ENCODE measurements at places on chromosomes 4 and X. TPM values are rescaled to one million over a fixed set of nuclear protein-coding genes. Genes with fewer than 3 reads are reported as not detected.
A peak's percentile ranks its signal among the peaks of the same experiment; 100 is the strongest.

DNA sequence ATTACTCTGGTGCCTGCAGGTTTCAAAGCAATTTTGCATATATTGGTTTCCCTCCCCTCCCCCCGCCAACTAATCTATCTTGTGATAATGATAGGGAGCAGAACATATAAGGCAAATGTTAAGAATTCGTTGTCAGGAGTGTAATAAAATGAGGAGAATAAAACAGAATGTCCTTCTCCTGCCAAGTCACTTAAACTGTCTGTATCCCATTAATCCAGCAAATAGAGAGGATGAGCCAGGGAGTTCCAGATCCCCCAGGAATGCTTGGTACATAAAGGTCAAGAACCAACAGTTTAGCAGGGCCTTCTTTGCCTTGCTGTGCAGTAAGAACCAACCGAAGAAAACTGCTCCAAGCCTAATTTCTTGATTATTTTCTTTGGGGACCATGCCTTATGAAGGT lies 141.4 kb downstream of the AMELX start:
- peaks cover 7% of the 10 kb centered on the region for H3K4me1 ChIP-seq
- no peaks in the 10 kb centered on the region for H3K36me3 ChIP-seq
- H3K27ac ChIP-seq: no peak overlapping the region
- DNase-seq: no peak
- H3K27me3 ChIP-seq: no peaks in the 10 kb centered on the region
- no peak overlapping the region for H3K4me3 ChIP-seq

GRCh38 chr4:96108146-96108545 lies 268.3 kb downstream of the PDHA2 start:
- H3K4me1 ChIP-seq: no peaks in the 10 kb centered on the region
- H3K36me3 ChIP-seq: no peaks in the 10 kb centered on the region
- no peak overlapping the region for H3K27ac ChIP-seq
- DNase-seq: no peak
- H3K27me3 ChIP-seq: no peaks in the 10 kb centered on the region
- H3K4me3 ChIP-seq: no peak overlapping the region

- no peaks in the 10 kb centered on the region for H3K27me3 ChIP-seq
- peaks cover 4% of the 10 kb centered on the region for H3K4me1 ChIP-seq
- peak; percentile 36 for DNase-seq
- no peaks in the 10 kb centered on the region for H3K36me3 ChIP-seq
- H3K4me3 ChIP-seq: no peak overlapping the region
Observed at GRCh38 chrX:10769195-10769594, 148.8 kb upstream of the MID1 start.

DNA sequence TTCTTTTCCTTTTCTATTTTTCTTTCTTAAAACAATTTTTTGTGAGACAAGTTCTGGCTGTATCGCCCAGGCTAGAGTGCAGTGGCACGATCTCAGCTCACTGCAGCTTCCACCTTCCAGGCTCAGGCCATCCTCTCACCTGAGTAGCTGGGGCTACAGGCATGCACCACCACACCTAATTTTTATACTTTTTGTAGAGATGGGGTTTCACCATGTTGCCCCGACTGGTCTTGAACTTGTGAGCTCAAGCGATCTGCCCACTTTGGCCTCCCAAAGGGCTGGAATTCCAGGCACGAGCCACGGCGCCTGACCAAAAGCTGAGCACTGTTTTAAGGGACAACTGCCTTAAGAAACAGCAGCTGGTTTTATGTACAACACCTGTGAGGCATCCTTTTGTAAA lies 9.3 kb upstream of the NAT8L start:
- H3K36me3 ChIP-seq: no peaks in the 10 kb centered on the region
- peaks cover 16% of the 10 kb centered on the region for H3K27me3 ChIP-seq
- no peak overlapping the region for H3K27ac ChIP-seq
- no peak overlapping the region for H3K4me3 ChIP-seq

DNA sequence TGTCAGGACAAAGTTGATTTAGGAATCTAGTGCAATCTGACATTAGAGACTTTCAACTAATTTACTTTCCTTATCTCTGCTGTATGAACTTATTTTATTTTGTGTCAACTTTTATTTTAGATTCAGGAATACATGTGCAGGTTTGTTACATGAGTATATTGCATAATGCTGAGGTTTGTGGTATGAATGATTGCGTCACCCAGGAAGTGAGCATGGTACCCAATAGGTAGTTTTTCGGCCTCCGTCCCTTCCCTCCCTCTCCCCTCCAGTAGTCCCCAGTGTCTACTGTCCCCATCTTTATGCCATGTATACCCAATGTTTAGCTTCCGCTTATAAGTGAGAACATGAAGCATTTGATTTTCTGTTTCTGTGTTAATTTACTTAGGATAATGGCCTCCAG lies 68.7 kb upstream of the TEX13D start:
- no peaks in the 10 kb centered on the region for H3K36me3 ChIP-seq
- H3K4me3 ChIP-seq: no peak overlapping the region
- no peak overlapping the region for H3K27ac ChIP-seq
- H3K4me1 ChIP-seq: no peaks in the 10 kb centered on the region
- no peak for DNase-seq

- no peaks in the 10 kb centered on the region for H3K4me1 ChIP-seq
- no peak overlapping the region for H3K27ac ChIP-seq
- DNase-seq: no peak
- H3K4me3 ChIP-seq: no peak overlapping the region
Observed at GRCh38 chrX:28659269-28659668, 72.0 kb downstream of the IL1RAPL1 start.

GRCh38 chrX:67543818-67544217 lies at the start of gene AR:
Gene AR, plus strand, starts transcription at chrX:67544021. Its CDS starts 1,126 bp downstream, at chrX:67545147.
- no peaks in the 10 kb centered on the region for H3K27me3 ChIP-seq
- H3K27ac ChIP-seq: no peak within 1 kb of the TSS
- peak; percentile 72 for DNase-seq
- H3K4me1 ChIP-seq: peaks cover 13% of the 10 kb centered on the region

The RS1 gene
- total RNA-seq: not detected

The MUC7 gene
- total RNA-seq: not detected

The CLDN22 gene
- total RNA-seq: not detected
